ENCODE measurements at places on chromosomes 5 and 9. TPM values are rescaled to one million over a fixed set of nuclear protein-coding genes. Genes with fewer than 3 reads are reported as not detected.

PCDHGA6 gene
- 0.72 TPM for polyA plus RNA-seq

EQTN gene
- not detected for polyA plus RNA-seq

P4HA2 gene
- 13.7 TPM for polyA plus RNA-seq

ECPAS gene
- polyA plus RNA-seq, result 135 TPM

MOB3B gene
- polyA plus RNA-seq, result 1.8 TPM

GRM6 gene
- not detected for polyA plus RNA-seq

TRIM14 gene
- 0.38 TPM for polyA plus RNA-seq

MELK gene
- polyA plus RNA-seq, result 0.21 TPM

RALGPS1 gene
- 6.0 TPM for polyA plus RNA-seq

IFNA13 gene
- polyA plus RNA-seq, result not detected

SLC23A1 gene
- polyA plus RNA-seq, result not detected

PSIP1 gene
- 12.1 TPM for polyA plus RNA-seq

CRHBP gene
- 0.10 TPM for polyA plus RNA-seq

MUSK gene
- polyA plus RNA-seq, result 0.66 TPM

CCL28 gene
- 0.06 TPM for polyA plus RNA-seq

Data from psoas muscle (tissue), 8 donors.